Kidney (tissue), 22 donors: ENCODE measurements at places on chromosomes 3 and 15. TPM values are rescaled to one million over a fixed set of nuclear protein-coding genes. Genes with fewer than 3 reads are reported as not detected.

DNA sequence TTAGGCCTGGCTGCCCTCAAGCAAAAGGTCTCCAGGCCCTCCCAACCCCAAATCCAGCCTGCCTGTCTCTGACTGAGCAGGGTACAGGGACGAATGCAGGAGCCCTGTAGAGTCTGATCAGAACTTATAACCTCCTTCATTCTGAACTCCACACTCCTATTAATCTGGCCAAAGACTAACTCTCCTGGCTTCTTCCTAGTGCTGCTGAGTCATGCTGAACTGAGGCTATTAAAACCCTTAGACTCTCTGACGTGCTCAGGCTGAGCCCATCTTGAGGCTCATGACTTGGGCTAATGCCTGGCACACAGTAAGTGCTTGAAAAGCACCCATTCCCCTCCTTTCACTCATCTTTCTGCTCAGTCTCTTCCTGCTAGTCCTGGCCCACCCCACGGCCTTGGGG lies 81.9 kb downstream of the NUP210 start:
- no peak for DNase-seq

Gene EPHB3
- total RNA-seq = 1.4 TPM

GRCh38 chr3:72810659-72811434 lies 37.4 kb downstream of the SHQ1 start:
- DNase-seq = no peak

Gene COLQ
- total RNA-seq = 4.3 TPM
